Mucosa of descending colon (tissue), 3 donors: ENCODE measurements at places on chromosomes 16 and 17. TPM values are rescaled to one million over a fixed set of nuclear protein-coding genes. Genes with fewer than 3 reads are reported as not detected.

Gene GPR142
- total RNA-seq, result 0.17 TPM

Gene CCL16
- 0.44 TPM for total RNA-seq

Gene ZFP3
- 8.0 TPM for total RNA-seq

Gene GPRC5C
- 62.2 TPM for total RNA-seq

Gene NPIPA2
- 8.8 TPM for total RNA-seq

Gene TNFRSF17
- 1.2 TPM for total RNA-seq

Gene OTOA
- total RNA-seq, result 0.14 TPM

Gene MSLN
- 3.4 TPM for total RNA-seq

Gene FOXL1
- total RNA-seq, result 2.4 TPM

Gene XYLT2
- total RNA-seq, result 20.0 TPM

Gene C17orf78
- not detected for total RNA-seq
